Left cardiac atrium (tissue), 4 donors: ENCODE measurements at places on chromosomes 6 and 20.

DNA sequence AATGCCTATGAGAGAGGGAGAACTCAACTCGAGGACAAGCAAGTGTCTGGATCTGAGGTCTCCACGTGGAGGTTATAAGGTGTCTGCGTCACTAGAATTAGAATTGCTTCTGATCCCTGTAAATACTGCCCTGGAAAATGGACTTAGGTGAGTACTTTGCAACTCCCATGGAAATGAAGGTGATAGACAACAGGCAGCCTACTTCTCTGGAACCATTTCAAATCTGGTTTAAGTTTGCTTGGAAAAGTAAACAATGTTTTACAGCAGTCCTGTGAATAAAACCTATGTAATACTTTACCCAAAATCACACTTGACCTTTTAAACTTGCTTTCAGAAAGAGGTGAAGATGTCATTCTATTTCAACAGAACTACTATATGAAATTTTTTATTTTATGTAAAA is 70.1 kb upstream of the TENT5A start:
- no peak for DNase-seq

DNA sequence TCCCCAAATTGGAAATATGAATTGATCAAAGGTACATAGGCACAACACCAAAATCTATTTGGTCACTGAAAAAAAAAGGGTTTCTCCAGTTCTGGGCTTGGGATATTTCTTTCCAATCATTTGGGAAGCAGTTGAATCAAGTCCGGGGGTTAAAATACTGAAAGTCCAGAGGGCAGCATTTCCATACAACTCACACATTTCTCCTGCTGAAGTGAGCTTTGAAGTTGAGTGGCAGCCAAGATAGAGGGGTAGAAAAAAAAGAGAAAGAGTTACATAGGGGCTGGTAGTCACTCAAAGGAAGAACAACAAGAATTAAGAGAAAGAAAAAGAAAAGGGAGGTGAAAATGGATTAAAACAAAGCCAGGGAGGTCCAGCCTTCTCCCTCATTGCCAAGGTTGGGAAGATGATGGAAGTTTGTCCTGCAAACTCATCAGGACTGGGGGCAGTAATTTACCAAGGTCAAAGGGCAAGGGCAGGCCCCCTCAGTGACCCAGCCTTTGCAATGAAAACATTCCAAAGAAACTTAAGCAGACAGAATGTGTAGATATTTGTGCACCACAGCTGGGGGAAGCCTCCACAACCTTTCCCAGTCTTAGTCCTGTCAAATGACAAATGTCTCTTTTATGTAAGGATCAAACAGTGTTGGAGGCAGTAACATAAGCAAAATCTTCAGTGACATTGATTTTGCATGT is 525.3 kb upstream of the JARID2 start:
- DNase-seq, result no peak

DNA sequence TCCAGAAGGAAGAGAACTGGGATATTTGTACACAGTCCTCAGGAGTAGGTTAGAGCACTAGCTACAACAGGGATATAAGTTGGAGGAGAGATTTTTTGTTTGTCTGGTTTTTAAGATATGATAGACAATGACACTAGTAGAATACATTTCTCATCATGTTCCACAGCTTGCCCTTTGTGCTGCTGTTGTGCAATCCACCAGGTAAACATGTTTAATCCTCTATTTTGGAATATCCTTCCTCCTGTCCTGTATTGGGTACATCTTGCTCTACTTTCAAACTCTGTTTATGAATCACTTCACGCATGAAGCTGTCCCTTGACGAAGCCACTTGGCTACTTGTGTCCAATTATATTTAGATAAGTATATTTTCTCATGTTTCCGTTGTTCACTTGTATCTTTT is 153.6 kb upstream of the TENT5A start:
- no peak for DNase-seq

DNA sequence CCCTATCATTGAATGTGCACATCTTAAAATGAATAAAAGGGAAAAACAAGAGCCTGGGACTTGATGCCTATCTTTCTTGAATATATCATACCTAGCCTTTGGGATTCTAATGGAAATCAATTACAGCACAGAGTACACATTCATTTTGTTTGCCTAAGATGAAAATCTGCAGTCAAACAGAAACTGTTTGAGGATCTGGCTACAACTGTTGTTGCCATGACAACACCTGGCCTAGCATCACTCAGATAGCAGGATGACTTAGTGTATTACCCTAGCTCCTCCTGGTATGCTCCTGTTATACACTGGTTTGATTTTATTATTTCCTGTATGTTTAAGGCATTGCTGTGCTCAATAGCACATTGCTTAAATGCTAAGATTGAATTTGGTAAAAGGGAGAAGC is 71.5 kb upstream of the LAMP5 start:
- DNase-seq, result no peak

DNA sequence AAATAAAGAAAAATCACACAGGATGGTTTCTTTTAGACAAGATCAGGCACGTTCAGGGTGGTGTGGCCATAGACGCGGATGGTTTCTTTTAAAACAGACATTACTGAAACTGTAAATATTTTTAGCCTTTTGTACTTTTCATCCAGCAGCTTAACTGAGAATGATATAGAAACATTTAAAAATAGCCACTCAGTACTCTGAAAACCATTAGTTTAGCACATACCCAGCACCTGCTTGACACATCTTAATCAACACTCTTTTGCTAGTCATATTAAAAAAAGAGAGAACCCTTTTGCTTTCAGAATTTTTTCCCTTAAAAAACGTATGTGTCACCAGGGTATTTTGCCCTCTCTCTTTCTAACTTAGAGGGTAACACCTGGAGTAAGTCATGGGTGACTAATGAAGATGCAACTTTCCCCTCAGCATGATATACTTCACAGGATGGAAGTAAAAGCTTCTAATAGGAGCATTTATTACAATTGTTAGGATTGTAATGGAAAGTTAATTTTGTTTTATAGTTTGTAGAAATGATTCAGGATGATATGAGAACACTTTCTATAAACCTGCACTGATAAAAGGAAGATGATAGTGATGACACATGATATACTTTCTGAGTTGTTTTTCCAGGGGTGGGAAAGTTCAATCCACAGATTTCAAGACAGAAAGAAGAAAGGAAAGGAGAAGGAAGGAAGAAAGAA is 45.2 kb downstream of the BACH2 start:
- no peak for DNase-seq

DNA sequence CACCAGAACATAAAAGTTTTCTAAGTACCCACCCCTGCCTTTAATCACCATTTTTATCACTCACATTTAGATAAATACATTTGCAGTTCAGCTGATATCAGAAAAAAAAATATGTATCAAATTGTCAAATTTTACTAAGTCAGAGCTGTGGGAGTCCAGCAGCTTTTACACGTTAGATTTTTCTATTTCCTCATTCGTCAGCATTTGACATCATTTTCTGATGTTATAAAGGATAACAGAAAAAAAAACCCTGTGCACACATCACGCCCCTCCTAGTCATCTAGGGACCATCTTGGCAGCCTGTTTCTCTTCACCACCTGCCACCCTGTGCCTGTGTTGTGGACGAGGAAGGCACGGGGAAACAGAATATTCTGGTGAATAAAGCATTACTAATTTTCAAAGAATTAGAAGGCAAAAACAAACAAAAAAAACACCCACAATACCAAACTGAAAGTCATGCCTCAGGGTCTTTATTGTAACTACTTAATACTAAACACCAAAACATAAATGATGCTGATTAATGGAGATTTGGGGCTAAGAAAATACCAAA is 12.4 kb downstream of the B4GALT5 start:
- no peak for DNase-seq

DNA sequence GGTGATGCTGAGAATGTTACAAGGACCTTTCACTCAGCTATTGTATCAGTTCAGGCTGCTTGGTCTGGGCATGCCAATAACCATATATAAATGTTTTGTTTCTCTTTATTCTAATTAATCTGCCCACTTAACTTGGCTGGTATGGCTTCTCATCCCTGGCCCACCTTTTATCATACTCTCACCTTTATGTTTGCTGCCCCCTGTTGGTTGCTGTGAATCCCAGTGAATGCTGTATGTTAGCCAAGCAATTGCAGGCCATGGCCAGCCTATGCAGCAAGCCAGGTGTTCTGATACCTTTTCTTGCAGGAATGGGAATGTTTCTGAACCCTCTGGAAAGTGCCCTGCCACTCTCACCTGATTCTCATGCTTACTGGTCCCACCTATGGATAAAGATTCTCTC is 54.6 kb downstream of the PCSK2 start:
- no peak for DNase-seq

GRCh38 chr6:36373368-36374019 is 14.0 kb downstream of the ETV7 start:
- DNase-seq, result no peak

GRCh38 chr6:118761645-118762044 is 110.3 kb upstream of the CEP85L start:
- no peak for DNase-seq

DNA sequence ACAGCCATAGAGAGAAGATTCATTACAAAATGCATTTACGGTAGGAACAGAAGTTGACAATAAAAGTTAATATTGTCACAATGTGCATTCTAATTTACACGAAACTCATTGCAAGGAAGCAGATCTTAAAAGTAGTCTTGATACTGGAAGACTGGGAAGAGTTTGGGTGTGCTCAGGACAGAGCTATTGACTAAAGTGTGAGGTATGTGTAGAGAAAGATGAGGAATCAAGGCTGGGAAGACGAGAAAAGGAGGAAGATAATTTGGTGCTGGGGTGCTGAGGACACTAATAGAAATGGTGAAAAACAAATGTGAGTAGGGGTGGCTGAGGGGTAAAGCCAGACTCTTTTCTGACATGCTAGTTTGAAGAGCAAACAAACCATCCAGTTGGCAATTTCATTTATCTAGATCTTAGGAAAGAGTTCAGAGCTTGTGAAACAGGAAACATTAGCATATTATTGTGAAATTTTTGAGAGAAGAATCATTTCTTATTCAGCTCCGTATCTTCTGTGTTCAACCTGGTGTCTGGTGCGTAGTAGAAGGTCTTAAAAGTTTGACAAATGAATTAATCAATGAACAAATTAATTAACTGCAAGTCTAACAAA is 72.7 kb downstream of the ELOVL4 start:
- no peak for DNase-seq

- DNase-seq, result no peak
Measured at GRCh38 chr6:44531442-44532015, 144.0 kb downstream of the CDC5L start.

DNA sequence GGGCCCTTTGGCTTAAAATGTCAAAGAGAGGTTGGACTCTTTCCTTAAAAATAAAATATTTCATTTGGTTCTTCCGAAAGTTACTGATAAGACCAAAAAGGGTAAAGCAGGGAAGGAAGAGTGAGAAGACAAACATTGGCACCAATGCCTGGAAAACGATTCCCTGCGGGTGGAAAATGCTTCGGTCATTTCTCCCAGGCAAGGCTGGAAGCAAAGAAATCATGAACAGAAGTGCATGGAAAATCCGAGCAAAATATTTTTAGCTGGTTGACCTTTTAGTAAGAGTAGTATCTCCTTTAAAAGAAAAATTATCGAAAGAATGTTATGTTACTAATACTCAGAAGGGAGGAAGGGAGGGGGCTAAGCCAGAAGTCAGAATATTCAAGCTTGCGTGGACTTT is 62.7 kb downstream of the TMEM170B start:
- no peak for DNase-seq

- DNase-seq, result no peak
Measured at GRCh38 chr6:56297022-56297989, 49.9 kb upstream of the COL21A1 start.

- no peak for DNase-seq
Measured at GRCh38 chr6:10951675-10952282, 64.9 kb downstream of the SYCP2L start.

- no peak for DNase-seq
Measured at GRCh38 chr6:93123585-93123984, 295.8 kb downstream of the EPHA7 start.

GRCh38 chr20:17941087-17941825 is 27.3 kb downstream of the SNX5 start:
- no peak for DNase-seq

GRCh38 chr20:36441027-36441414 is 100.3 kb upstream of the MYL9 start:
- DNase-seq, result no peak

DNA sequence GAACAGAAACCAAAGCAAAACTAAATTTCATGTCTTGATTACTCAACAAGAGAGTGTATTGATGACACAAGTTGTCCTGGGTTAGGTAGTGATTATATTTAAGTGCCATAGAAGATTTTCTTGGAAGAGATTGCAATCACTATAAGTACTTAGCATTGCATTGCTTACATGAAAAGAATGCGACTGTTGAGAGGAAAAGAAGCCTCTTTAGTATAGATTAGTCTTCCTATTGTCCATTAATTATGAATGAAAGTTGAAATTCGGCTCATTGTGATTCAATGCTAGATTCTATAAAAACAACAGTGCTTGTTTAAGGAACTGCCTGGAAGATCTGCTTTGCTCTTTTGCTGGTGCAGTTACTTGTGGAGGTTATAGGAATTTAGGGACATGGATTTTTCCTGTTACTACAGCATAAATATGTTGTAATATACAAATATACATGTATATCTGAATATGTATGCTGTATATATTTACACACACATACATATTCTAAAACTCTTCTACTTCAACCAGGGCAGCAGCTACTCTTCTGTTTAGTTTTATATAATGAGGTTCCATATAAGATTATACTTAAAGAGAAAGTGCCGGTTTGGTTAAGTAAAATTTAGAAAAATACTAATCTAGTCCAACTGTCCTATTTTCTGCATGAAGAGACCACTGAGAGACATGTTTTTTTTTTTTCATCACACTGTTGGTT is 796.3 kb downstream of the KIF16B start:
- no peak for DNase-seq

DNA sequence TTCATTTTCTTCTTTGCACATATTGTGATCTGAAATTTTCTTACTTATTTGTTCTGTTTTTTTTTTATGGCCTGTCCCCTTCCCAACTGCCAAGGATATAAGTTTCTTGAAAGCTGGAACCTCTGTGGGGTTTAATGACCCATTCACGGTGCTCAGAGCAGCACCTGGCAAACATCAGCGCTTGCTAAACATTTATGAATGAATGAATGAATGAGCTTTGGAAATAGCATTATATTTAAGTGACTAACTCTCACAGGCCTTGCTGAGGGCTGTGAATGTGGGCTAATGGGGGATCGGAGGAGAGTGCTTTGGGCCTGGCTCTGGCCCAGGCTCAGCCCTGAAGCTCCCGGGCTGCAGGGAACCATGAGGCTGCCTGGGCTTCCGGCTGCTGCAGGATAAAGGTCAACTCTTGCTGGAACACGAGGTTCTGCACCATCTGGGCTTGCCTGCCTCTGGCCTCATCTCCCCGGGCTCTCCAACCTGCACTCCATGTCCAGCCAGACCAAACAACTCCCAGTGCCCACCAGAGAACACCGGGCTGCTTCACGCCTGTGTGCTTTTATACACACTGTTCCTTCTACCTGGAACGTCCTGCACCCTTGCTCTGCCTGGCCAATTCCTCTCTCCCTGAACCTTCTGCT is 14.6 kb upstream of the ARMC12 start:
- peak; percentile 60 for DNase-seq

- no peak for DNase-seq
Measured at GRCh38 chr6:119065955-119066354, 12.5 kb downstream of the FAM184A start.

GRCh38 chr6:166307082-166308032 is 835 bp downstream of the PRR18 start:
- DNase-seq, result no peak
